Left lung (tissue), 14 donors: ENCODE measurements at places on chromosomes 2 and 18. TPM values are rescaled to one million over a fixed set of nuclear protein-coding genes. Genes with fewer than 3 reads are reported as not detected.

- no peak for DNase-seq
Measured at GRCh38 chr2:70705160-70705850, 62.7 kb downstream of the ADD2 start.

The GCKR gene
- 1.5 TPM for polyA plus RNA-seq

DNA sequence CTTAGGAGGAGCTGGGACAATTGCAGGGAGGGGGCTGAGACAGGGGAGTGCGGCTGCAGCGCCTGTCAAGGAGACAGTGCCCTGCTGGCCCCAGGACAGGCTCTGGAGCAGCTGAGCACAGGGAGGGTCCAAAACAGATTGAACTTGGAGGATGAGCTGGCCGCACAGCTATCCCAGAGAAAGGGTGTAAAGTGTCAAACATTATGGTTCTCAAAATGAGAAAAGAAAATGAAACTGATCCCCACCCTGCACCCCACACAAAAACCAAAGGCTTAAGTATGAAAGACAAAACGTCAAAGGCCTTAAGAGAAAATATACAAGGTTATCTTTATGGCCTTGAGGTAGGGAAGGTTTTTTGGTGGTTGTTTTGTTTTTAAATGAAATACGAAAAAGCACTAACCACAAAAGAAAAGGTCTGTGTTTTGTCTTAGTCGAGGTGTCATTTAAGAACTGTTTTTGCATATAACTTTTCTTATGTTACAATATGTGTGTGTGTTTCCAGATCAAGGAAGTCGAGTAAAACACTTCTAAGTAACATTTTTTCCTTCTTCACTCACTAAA is 111.8 kb downstream of the HDAC4 start:
- DNase-seq, result no peak

DNA sequence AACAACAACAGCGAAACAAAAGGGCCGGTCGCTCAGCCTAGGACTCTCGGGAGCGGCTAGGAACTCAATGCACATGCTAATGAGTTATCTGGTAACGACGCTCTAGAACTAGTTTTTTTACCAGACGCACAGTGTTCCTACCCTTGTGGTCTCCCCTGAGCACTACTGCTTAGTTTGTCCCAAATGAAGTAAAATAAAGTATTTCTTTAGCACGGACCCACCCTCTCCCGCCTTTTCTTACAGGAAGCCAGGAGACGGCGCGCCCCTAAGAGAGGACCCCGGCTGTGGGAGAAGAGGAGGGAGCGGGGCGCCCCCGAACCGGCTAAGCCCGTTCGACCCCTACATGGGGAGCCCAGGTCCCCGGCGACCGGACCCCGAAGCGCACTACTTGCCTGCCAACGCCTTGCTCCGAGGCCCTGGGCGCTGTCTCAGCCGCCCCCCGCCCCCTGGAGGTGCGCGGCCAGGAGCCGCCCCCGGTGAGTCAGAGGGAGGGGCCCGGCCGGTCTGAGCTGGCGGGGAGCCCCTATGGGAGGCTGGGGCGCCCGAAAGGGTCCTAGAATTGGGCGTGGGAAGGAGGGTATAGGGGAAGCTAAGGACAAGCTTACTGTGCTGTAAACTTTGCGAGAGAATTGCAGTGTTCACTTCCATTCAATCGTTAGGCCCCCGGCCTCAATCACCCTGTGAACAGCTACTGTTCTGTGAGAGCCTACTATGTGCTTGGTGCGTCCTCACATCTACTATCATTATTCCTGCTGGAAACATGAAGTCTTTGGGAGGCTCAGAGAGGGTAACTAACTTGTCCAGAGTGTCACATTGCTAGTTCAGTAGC is 3.6 kb upstream of the CAPG start:
- no peak for DNase-seq

DNA sequence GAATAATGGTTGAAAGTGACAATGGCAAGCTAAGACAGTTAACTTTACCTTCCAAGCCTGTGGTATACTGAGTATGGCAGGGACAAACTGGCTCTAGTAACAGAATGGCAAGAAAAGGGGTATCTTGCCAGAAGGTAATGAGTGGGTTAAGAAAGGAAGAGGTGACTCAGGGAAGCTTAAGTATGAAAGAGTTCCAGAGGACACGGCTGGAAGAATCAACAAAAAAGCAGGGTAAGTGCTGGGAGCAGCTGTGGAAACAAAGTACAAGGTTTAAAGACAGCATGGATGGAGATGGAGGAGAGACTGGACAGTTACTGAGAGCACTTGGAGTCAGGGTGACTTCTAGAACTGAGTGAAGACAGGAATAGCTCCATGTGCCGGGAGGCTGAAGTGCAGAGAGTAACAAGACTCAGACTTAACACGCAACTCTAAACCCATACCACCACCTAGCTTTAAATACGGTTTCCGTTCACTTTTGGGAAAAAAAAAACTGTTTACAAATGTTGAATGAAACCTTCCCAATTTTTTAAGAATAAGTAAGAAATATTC is 69.0 kb downstream of the REV1 start:
- no peak for DNase-seq

DNA sequence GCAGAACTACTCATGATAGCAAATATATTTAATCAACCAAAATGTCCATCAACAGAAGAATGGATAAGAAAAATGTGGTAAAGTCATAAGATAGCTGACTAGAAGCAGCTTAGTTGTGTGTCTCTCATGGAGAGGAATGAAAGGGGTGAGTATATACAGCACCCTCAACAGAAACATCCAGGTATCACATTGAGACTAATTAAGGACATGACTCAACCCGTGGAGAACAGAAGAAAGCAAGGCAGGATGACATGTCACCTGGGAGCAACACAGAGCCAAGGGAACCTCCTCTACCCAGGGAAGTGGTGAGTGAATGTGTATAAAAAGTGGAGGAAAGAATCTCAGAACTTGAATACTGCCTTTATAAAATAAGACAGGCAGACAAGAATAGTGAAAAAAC is 1695.0 kb upstream of the CELF4 start:
- DNase-seq, result no peak

GRCh38 chr2:38613126-38613848 is 10.6 kb upstream of the HNRNPLL start:
- no peak for DNase-seq

DNA sequence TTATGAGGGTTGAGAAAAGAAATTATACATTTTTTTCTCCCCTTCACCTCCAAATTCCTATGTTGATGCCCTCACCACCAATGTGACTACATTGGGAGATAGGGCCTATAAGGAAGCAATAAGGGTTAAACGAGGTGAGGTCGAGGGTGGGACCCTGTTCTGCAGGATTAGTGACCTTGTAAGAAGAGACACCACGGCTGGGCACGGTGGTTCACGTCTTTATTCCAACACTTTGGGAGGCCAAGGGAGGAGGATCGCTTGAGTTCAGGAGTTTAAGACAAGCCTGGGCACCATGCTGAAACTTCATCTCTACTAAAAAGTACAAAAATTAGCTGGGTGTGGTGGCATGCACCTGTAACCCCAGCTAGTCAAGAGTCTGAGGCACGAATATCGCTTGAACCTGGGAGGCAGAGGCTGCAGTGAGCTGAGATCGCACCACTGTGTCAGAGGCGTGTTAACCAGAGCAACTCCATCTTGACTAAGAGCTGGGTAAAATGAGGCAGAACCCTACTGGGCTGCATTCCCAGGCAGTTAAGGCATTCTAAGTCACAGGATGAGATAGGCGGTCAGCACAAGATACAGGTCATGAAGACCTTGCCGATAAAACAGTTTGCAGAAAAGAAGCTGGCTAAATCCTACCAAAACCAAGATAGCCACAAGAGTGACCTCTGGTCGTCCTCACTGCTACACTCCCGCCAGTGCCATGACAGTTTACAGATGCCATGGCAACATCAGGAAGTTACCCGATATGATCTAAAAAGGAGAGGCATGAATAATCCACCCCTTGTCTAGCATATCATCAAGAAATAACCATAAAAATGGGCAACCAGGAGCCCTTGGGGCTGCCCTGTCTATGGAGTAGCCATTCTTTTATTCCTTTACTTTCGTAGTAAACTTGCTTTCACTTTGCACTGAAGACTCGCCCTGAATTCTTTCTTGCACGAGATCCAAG is 77.0 kb downstream of the NCAPH start:
- no peak for DNase-seq

The C2orf78 gene
- polyA plus RNA-seq, result not detected

DNA sequence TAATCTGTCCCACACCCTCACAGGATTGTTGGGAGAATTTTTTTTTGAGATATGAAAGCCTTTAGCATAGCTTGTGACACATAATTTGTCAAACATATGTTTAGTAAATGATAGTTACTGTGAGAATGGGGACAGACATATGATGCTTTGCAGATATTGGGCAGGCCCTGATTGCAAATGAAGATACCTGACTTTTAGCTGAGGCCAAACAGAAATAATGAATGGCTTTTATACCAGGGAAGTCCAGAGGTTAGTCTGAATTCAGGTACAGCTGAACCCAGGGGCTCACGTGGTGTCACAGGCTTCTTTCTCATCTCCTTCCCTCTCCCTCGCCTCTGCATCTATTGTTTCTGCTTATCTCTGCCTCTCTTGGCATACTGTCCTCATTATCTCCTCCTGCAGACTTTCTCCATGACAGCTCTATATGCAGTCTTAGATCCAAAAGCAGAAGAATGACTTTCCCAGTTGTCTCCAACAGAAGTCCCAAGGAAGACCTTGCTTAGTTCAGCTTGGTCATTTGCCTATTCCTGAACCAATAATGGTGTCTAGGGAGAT is 4.9 kb upstream of the WNT10A start:
- DNase-seq, result no peak

DNA sequence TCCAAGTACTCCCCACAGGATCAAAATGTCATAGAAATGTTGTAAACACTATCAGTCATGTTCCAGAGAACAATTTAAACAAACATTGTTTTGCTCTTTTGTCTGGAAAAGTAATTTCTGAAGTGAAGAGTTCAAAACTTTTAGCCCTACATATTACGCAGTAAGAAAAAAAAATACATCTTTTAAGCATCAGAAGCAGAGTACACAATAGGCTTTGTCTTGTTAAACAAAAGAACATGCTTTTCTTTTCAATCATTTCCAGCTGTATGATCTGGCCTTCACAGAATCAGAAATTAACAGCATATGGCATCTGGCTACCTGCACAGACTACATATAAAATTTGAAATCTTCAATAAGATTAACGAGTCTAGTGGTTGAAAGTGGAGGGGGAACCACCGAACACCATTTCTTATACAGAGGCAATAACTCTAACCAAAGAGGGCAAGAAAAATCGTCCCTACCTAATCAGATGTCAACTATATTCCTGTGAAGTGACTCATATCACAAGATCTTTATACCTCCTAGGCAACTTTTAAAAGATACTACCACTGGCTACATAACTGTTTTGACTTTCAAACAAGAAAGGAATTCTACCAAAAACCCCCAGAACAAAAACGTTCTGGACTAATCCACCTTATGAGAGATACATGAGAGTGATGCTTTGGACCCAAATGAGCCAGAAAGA is 149.3 kb downstream of the EXOC6B start:
- DNase-seq, result no peak

GRCh38 chr2:112345030-112346027 is 69.9 kb downstream of the ZC3H6 start:
- no peak for DNase-seq

The NEU2 gene
- polyA plus RNA-seq, result not detected

- DNase-seq, result no peak
Measured at GRCh38 chr2:206112108-206112507, 26.1 kb upstream of the INO80D start.

DNA sequence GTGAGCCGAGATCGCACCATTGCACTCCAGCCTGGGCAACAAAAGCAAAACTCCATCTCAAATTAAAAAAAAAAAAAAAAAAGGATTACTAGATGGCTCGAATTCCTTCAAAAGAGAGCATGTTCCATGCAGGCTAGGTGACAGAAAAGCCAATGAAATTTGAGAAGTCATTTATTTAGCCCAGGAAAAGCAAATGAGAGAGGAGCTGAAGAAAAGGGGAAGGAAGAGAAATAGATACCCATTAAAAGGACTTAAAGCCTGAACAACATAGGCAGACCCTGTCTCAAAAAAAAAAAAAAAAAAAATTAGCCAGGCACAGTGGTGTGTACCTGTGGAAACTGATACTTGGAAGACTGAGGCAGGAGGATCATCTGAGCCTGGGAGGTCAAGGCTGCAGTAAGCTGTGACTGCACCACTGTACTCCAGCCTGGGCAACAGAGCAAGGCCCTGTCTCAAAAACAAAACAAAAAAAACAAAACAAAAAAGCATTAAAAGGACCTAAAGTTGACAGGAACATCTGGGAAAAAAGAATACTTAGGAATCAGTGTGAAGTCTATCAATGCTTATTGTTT is 11.1 kb downstream of the SEPTIN10 start:
- no peak for DNase-seq

The NABP1 gene
- polyA plus RNA-seq, result 13.4 TPM

GRCh38 chr2:231321556-231322334 is 73.8 kb upstream of the B3GNT7 start:
- DNase-seq, result no peak

GRCh38 chr2:105179469-105180372 is 61.8 kb upstream of the GPR45 start:
- DNase-seq, result no peak

GRCh38 chr2:172456002-172456401 is 28.6 kb downstream of the ITGA6 start:
- DNase-seq, result no peak
